MM.1S (cell line): ENCODE measurements at places on chromosomes 2 and 18.

- no peak for DNase-seq
These were observed 279.2 kb downstream of the ALPK2 start for GRCh38 chr18:58349650-58350049.

GRCh38 chr2:101360232-101360631, 27.1 kb downstream of the CREG2 start:
- no peak for DNase-seq

GRCh38 chr2:56449002-56449431, 265.2 kb downstream of the CCDC85A start:
- no peak for DNase-seq

DNA sequence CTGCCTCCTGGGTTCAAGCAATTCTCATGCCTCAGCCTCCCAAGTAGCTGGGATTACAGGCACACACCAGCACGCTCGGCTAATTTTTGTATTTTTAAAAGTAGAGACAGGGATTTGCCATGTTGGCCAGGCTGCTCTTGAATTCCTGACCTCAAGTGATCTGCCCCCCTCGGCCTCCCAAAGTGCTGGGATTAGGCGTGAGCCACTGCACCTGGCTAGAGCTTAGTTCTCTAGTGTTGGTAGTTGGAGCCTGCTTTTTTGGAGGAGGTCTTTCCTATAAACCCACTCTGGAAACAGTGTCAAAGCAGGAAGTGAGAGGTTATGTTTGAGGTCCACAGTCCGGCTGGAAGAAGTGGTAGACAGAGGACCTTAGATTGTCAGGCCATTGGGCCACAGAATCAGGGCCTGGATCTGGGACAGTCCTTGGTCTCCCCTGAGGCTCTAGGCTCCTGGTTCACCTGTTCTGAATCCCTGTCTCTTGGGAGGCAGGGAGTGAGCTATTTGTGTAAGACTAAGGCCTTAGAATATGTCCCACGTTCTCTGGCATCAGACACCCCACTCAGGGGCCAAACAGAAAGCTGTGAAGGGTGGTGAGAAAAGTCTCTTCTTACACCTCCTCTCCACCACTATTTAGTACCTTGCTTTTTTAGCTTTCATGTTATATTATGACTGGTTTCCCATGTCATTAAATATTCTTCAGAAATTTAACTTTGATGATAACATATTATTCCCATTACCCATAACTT, 34.5 kb downstream of the PCBP1 start:
- DNase-seq: no peak

DNA sequence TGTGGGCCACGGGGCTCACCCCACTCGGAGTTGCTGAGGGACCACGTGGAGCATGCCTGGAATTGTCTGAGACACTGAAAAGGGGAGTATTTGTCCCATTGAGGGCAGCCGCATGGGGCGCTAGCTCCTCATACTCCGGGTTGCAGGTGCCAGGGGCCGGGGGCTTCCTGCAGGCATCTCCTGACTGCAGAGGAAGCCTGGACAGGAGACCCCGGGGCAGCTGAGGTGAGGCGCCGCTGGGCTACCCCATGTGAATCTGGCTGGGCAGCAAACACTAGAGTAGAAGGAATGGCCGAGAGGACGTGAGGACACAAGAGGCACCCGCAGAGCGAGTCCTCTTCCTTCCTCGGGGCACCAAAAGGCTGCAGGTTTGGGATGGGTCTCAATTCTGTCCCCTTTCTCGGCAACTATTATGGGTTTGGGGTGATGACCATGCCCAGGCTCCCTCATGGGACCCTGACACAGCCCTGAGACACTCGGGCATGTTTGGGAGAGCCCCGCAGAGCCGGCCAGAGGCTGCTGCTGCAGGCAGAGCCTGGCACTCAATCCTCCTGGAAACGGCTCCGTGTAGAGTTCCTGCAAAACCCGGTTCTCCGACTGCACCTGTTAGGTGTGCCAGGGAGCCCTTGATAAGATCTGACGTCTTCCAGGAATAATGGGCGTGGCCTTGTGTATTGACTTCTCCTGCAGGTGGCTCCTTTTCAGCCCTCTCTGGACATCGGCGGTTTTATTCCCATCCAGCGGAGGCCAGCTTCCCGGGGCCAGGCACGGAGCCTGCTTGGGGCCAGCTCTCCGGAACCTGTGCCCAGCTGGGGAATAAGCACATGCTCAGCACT, 77.0 kb downstream of the CTIF start:
- no peak for DNase-seq

DNA sequence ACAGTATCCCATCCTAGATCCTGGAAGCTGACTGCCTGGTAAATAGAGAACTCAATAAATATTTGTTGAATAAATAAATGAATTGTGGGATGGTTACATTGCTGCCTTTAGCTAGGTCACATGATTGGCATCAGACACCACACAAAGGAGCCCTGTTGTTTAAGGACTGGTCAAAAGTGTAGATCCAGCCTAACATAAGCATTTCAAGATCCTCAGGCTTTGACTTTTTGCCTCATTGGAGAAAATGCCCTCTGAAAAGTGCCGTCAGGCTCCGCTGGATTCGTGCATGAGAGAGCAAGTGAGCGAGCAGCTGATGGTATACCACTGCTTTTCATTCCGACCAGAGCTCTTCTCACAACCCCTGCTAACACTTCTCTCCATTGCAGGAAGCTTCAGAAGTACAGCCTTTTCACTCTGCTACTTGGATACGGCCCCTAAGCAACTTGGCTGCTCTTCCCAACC, 1.3 kb upstream of the ZNF24 start:
- no peak for DNase-seq

- no peak for DNase-seq
These were observed 256.7 kb upstream of the RBBP8 start for GRCh38 chr18:22676423-22676822.
